Ascending aorta (tissue), 2 donors: ENCODE measurements at places on chromosomes 1 and 21.

GRCh38 chr1:24369199-24369598, 44.4 kb downstream of the STPG1 start:
- H3K27ac ChIP-seq, result no peak overlapping the region
- no peak for DNase-seq
- H3K4me3 ChIP-seq, result no peak overlapping the region
- no peaks in the 10 kb centered on the region for H3K27me3 ChIP-seq
- no peaks in the 10 kb centered on the region for H3K4me1 ChIP-seq
- no peaks in the 10 kb centered on the region for H3K36me3 ChIP-seq

DNA sequence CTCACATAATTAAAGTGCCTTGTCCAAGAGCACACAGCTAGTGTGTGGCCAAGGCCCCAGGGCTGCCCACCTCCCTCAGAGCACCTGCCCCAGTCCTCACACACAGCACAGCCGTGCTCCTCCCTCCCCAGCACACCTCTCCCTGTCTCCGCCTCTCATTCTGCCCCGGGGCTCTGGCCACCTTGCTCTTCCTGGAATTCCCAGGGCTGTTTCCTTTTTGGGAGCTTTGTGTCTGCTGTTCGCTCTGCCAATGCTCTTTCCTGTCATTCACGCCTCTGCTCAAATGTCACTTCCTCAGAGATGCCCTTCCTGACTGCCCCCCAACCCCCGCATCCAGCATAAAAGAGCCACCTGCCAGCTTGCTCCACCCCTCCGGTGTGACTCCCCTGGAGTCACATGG, 13.3 kb downstream of the SLC6A17 start:
- no peak overlapping the region for H3K27ac ChIP-seq
- no peak for DNase-seq
- no peak overlapping the region for H3K4me3 ChIP-seq
- no peaks in the 10 kb centered on the region for H3K36me3 ChIP-seq

GRCh38 chr1:39497585-39497984, 6.1 kb downstream of the BMP8A start:
- H3K4me3 ChIP-seq, result no peak overlapping the region
- no peak for DNase-seq
- no peaks in the 10 kb centered on the region for H3K36me3 ChIP-seq

GRCh38 chr1:216604771-216605170, 118.5 kb downstream of the ESRRG start:
- no peaks in the 10 kb centered on the region for H3K27me3 ChIP-seq
- no peak for DNase-seq
- H3K4me3 ChIP-seq, result no peak overlapping the region
- no peaks in the 10 kb centered on the region for H3K36me3 ChIP-seq
- H3K4me1 ChIP-seq, result no peaks in the 10 kb centered on the region
- no peak overlapping the region for H3K27ac ChIP-seq

GRCh38 chr1:207858281-207858680, 52.6 kb downstream of the CD34 start:
- H3K36me3 ChIP-seq, result peaks cover 14% of the 10 kb centered on the region
- H3K27me3 ChIP-seq, result no peaks in the 10 kb centered on the region
- no peak overlapping the region for H3K4me3 ChIP-seq
- H3K4me1 ChIP-seq, result peaks cover 10% of the 10 kb centered on the region
- DNase-seq, result no peak
- no peak overlapping the region for H3K27ac ChIP-seq

DNA sequence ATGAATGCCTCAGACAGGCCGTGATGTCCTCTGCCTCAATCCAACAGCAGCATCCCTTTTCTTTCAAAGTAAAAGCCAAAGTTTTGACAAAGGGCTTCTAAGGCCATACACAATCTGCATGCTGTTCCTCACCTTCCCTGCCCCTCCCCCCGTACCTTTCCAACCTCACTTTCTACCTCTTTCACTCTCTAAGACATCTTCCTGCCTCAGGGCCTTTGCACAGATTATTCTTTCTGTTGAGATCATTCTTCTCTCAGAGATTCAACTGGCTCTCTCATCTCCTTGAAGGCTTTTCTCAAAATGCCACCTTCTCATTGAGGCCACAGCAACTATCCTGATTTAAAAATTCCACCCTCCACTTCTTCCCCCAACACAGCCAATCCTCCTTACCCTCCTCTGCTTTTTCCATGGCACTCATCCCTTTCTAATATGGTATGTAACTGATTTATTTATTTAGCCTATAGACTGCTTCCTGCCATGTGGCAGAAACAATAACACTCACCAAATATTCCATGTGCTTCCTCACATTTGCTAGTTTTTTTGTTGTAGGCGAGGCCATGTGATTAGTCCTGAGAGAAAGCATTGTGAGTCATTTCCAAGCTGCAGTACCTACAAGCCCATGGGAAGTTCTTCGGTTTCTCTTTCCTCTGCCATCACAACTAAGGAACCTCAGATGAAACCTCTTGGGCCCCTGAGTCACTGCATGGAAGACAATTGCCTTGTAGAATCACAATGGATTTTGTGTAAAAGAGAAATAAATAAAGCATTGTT, 58.7 kb upstream of the GADD45A start:
- H3K4me1 ChIP-seq, result peaks cover 6% of the 10 kb centered on the region
- no peak overlapping the region for H3K27ac ChIP-seq
- no peak overlapping the region for H3K4me3 ChIP-seq
- no peaks in the 10 kb centered on the region for H3K36me3 ChIP-seq
- H3K27me3 ChIP-seq, result no peaks in the 10 kb centered on the region
- DNase-seq, result peak; percentile 27

DNA sequence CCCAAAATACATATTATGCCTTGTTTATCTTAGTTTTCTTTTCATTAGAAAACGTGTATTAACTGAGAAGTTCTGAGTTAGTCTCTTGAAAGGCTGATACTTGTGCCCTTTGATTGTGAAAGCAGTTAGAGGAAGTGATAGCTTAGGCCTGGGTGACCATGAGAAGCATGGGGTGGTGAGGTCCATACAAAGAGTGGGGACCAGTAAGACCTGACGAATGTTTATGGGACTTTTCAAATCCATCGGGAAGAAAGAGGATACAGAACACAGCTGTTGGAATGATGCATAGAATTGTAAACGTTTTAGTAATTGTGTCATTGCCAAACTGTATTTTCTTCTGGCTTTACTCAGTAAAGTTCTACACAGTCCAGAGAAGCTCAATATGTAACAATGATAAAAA, 259.8 kb downstream of the LMO4 start:
- H3K36me3 ChIP-seq, result no peaks in the 10 kb centered on the region
- no peak overlapping the region for H3K27ac ChIP-seq
- H3K4me3 ChIP-seq, result no peak overlapping the region
- H3K27me3 ChIP-seq, result no peaks in the 10 kb centered on the region
- no peak for DNase-seq
- H3K4me1 ChIP-seq, result no peaks in the 10 kb centered on the region
